ENCODE measurements at places on chromosomes 1 and 21. TPM values are rescaled to one million over a fixed set of nuclear protein-coding genes. Genes with fewer than 3 reads are reported as not detected.

DNA sequence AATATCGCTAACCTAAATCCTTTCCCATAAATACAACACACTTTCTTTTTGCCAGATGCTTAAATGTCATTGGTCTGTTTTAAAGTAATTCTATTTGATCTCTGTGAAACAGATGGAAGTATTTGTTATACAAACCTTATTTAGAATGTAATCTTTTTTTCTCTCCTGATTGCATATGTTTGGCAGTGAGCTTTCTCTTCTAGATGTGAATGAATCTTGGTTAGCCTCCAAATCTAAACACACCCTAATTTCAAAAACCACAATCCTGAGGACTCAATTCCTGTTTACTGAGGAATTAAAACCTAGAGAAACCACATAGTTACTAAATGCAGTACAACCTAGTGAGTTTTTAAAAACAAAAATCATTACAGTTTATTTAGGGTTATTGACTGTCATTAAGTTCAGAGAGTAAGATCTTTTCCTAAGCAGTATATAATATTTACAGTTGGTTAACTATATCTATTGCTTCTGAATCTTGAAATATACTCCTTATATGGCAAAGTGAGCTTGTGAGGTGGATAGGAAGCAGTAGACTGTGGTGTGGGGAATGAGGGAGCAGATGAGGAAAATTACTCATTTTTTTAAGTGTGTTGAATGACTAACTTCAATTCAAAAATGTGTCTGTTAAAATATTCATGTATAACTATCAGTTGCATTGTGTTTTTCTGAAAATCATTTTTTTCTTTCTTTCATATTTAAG, 218.7 kb downstream of the FMN2 start:
- DNase-seq = no peak

DNA sequence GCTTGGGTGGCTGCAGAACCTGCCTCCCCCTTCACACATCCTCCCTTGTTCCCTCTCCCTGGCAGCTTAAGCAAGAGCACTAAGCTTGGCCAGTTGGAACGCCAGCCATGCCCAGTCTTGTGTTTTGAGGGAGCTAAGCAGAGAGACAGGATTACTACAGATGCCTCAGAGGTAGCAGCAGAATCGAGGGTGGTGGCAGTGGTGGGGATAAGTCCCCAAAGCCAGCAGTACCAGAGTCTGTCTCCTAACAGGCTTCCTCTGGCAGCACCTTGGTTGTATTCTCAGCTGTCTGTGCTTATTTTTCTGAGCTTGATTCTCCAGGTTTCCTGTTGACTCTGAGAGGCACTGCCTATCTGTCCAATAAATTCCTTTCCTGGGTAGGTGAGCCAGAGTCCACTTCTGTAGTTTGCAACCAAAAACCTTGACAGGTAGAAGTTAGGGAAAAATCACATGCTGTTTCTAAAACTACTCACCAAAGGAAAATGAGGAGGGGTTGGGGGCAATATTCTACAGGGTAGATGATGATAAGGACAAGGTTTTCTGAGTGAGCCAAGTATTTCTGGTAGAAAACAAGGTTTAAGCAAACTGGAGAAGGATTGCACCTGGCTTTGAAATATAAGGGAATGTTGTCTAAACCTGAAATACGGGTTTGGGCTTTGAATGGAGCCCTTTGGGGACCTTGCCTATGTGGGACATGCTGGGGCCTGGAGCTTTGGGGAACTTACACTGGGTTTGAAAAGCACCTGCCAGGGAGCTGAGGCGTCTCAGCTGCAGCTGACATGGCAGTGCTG, 100.8 kb downstream of the PBX1 start:
- DNase-seq = peak; percentile 53

GRCh38 chr1:107538502-107538901, 397.7 kb downstream of the NTNG1 start:
- no peak for DNase-seq

DNA sequence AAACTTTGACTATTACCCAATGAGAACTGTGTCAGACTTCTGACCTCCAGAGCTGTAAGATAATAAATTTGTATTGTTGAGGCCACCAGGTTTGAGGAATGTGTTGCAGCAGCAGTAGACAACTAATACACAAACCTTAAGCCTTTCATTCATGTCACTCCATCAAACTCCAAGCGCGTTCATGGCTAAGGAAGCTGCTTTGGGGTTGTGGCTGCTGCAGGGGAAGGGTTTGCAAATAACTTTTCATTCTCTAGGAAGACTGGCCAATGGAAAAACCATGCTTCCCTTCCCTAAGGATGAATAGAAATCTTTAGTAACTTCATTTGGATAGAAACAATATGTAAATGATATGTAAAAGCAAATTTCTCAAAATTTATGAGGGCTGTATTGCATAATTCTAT, 170.4 kb downstream of the RHOU start:
- DNase-seq = no peak

DNA sequence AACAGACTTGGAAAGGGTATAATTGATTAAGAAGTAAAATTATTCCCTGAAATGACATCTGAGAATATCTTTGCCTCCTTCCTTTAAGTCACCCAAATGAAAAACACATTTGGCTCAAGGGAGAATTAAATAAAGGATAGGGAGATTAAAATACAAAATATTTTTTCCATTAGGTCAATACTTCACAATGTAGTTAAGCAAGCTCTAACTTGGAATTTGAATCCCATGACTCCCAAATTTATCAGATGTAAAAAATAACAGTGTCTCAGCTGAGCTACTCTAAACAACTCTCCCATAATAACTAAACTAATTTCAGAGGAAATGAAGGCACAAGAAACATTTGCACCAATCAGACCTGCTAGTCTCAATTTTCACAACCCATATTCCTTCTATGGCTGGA, 6.5 kb upstream of the NMNAT2 start:
- DNase-seq = no peak

DNA sequence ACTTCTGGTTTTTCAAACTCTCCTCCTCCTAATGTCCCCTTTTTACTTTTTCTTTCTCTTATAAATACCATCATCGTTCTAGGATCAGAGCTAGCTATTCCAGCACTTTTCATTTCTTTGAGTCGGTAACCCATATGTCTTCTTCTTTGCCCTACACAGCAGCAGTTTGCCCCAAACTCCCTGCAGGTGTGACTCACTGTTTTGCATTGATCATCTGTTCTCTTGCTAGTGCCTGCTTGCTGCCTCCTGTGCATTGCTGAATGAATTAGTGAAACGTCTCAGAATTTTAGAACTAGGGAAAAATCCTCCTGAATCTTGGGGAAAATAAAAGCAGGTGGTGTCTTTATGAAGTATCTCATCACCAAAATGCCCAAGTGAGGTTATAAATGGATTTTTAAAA, 21.7 kb downstream of the KCNK2 start:
- DNase-seq = no peak

DNA sequence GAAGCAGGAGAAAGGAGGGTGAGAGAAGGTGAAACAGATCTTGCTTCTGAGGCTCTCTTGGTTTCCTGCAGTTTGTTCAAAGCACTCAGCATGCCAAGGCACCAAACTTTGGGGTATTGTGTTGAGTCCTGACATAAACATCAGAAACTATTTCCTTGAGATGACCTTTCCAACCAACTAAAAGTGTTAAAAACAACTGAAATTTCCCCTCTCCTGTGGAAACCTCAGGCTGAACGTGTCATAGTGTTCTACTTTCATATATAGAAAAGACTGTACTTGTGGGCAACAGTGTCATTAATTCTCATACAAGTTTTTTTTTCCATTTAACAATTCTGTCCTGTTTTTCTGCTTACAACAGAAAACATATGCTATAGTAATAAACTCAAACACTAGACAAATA, 6.3 kb upstream of the LYST start:
- DNase-seq = no peak

GRCh38 chr1:10663678-10664035, 132.8 kb downstream of the CASZ1 start:
- DNase-seq = no peak

DNAH14 gene
- 7.5 TPM for total RNA-seq

GRCh38 chr1:171381866-171382210, 67.9 kb downstream of the FMO4 start:
- DNase-seq = no peak

KPRP gene
- total RNA-seq = not detected

PODN gene
- 3.2 TPM for total RNA-seq

ASAP3 gene
- 27.3 TPM for total RNA-seq

DNA sequence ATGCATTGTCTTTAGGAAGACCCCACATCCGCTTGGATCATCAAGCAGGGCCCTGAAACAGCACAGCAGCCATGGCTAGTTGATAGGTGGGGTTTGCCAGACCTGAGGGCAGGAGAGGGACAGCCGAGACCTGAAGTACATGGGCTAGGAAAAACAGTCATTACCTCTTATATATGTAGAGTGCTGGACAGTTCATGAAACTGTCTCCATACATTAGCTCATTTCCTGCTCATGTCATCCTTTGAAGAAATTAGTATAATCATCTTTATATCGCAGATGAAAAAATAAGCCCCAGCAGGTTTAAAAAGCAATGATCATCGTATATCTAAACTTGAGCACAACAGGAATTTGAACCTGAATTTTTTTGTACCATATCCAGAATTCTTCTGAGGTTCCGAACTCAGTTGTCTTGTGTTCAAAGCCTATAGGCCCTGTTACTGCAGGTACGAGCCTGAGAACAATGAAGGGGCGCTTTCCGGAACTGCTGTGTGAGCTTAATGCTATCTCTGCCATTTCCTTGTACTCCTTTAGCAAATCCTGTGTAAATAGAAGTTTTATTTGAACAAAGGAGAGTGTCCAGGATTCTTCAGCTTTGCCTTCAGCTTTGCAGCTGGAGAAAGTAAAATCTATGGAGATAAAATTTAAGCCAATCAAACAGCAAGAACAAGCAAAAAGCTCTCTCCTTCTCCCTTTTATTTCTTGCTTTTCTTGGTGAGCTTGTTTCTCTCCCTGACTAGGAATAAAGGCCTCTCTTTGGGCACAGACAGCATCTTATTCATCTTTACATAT, 32.4 kb upstream of the DUSP10 start:
- no peak for DNase-seq

DNA sequence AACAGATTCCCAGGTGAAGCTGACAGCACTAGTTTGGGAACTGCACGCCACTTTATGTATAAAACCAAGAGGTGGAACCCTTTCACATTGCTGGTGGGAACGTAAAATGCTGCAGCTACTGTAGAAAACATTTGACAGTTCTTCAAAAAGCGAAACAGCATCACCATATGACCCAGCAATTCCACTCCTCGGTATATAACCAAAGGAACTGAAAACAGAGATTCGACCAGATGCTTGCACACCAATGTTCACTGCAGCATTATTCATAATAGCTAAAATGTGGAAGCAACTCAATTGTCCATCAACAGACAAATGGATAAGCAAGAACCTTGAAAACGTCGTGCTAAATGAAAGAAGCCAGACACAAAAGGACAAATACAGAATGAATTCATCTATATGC, 17.5 kb downstream of the RSPH1 start:
- peak; percentile 6 for DNase-seq

DNA sequence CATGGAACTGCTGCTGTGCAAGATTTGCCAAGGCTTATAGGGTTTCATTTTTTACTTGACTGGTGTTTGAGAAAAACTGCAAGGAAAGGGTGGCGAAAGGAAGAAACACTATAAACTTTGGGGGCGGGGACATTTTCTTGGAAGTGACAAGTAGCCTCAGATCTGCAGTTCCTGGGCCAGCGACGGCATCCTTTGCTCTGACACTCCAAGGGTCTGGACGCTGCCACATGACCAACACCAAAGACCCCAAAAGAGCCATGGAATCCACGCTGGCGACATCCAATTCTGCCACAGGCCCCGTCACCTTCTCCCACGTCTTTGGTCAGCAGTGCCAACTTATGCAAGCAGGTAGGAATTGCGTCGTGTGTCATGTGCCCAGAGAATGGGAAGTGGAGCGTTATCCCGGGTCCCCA, 193.4 kb downstream of the PRDM2 start:
- DNase-seq = peak; percentile 52

GRCh38 chr1:42674214-42674613, 8.0 kb upstream of the YBX1 start:
- DNase-seq = no peak

GRCh38 chr1:39076127-39076798, 50.1 kb downstream of the NDUFS5 start:
- no peak for DNase-seq

GRCh38 chr21:34890470-34890723, 158.7 kb downstream of the RUNX1 start:
- DNase-seq = no peak

DNA sequence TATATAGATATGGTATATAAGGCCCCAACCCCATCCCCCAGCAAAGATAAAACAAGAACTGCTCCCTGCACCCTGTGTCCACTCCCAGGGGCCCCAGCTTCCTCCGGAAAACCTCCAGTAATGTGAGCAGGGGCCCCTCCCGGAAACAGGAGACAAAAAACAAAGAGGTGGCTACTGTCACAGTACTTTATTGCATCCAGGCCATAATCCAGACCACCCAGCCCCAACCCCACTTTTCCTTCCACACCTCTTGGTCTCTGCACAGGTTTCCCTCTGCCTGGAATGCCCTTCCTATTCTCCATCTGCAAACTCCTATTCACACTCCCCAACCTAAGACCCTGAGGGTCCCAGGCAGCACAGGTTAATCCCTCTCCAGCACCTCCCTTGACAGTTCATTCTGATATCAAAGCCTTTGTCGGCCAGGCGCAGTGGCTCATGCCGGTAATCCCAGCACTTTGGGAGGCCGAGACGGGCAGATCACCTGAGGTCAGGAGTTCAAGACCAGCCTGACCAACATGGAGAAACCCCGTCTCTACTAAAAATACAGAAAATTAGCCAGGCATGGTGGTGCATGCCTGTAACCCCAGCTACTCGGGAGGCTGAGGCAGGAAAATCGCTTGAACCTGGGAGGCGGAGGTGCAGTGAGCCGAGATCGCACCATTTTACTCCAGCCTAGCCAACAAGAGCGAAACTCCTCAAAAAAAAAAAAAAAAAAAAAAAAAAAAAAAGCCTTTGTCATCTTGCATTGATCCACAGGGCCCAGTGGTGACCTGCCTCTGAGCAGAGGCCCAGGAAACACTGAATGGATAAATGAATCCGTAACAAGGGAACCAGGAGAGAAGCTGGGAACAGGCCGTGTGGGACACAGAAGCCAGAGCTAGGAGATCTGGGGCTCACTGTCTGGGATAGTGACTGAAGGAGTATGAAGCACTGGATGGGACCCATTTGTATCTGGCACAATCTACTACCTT, 2.3 kb upstream of the AUNIP start:
- DNase-seq = peak; percentile 58

DNA sequence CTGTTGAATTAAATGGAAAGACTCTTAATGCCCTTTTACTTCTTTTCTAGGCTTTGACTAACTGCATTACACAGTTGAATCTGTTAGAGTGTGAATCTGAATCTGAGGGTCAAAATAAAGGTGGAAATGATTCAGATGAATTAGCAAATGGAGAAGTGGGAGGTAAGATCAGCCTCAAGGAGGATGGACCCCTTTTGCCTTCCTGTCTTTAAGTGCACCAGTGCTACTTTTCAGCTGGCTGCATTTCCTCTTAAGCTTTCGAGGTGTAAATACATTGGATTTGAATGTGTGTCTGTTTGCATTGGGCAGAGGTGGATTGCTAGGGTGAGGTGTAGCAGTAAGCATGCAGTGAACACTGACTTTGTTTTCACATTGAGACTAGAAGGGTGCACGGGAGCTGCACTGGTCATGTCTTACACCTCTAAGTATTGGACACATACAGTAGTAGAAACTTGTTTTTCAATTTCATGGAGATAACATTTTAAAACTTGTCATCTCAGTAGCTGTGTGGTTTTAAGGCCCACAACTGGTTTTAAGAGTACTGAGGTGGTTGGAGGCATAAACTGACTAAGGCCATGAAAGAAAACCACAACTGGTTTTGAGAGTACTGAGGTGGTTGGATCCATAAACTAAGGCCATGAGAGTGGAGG, 35.4 kb downstream of the MIA3 start:
- peak; percentile 35 for DNase-seq

MSH4 gene
- total RNA-seq = 0.20 TPM

All from colonic mucosa (tissue), 4 donors.